ENCODE measurements at places on chromosomes 1 and 21. TPM values are rescaled to one million over a fixed set of nuclear protein-coding genes. Genes with fewer than 3 reads are reported as not detected.

FCAMR gene
- not detected for total RNA-seq

CD1E gene
- total RNA-seq, result not detected

RHBDL2 gene
- total RNA-seq, result not detected

INSRR gene
- total RNA-seq, result 0.18 TPM

FGR gene
- not detected for total RNA-seq

LCE1A gene
- not detected for total RNA-seq

CR1L gene
- total RNA-seq, result not detected

PTAFR gene
- total RNA-seq, result 0.14 TPM

SLAMF9 gene
- total RNA-seq, result not detected

KRTAP21-1 gene
- not detected for total RNA-seq
